ENCODE measurements at places on chromosomes 3 and 15. TPM values are rescaled to one million over a fixed set of nuclear protein-coding genes. Genes with fewer than 3 reads are reported as not detected.

Gene GNB4
- polyA plus RNA-seq: 17.7 TPM

Gene DPH3
- polyA plus RNA-seq: 30.0 TPM

Gene ZBTB20
- 1.1 TPM for polyA plus RNA-seq

Gene GPR87
- not detected for polyA plus RNA-seq

DNA sequence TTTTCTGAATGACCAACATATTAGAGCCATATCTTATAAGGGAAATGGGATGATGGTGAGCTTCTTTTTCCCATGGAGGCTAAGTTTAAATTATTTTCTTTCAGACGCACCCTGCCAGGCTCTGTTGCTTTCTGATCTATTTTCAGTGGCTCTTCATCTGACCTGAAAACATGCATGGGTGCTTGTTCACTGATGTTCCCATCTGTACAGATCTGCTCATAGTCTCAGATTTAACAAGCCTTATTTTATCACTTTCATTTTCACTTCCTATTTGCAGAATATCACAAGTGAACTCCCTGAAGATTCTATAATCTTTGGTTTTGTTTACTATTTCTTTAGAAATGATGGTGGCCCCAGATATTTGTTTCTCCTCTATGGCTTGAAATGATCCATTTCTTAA lies 31.1 kb upstream of the SUCLG2 start:
- H3K27ac ChIP-seq: no peak overlapping the region
- no peaks in the 10 kb centered on the region for H3K27me3 ChIP-seq
- no peak for DNase-seq
- no peaks in the 10 kb centered on the region for H3K36me3 ChIP-seq
- H3K4me1 ChIP-seq: no peaks in the 10 kb centered on the region

DNA sequence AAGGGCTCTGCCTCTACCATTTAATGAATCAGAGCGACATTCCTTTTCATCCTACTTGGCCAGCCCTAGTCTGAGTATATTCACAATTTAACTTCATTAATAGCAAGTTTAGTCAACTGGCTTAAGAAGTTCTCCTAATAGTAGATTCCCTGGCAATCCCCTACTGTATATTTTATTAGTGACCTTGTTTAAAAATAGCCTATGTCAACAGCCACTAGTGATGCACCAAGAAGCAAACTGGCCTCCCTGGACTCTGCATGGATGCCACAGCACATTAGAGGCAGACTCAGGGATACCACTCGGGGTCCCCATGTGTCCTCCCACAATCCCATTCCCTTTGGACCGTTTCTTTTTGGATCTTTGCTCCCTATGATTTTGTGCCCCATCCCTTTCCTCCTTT lies 83.6 kb downstream of the THSD4 start:
- no peak overlapping the region for H3K4me3 ChIP-seq
- H3K4me1 ChIP-seq: peaks cover 6% of the 10 kb centered on the region
- H3K27ac ChIP-seq: no peak overlapping the region
- H3K36me3 ChIP-seq: no peaks in the 10 kb centered on the region
- no peaks in the 10 kb centered on the region for H3K27me3 ChIP-seq

DNA sequence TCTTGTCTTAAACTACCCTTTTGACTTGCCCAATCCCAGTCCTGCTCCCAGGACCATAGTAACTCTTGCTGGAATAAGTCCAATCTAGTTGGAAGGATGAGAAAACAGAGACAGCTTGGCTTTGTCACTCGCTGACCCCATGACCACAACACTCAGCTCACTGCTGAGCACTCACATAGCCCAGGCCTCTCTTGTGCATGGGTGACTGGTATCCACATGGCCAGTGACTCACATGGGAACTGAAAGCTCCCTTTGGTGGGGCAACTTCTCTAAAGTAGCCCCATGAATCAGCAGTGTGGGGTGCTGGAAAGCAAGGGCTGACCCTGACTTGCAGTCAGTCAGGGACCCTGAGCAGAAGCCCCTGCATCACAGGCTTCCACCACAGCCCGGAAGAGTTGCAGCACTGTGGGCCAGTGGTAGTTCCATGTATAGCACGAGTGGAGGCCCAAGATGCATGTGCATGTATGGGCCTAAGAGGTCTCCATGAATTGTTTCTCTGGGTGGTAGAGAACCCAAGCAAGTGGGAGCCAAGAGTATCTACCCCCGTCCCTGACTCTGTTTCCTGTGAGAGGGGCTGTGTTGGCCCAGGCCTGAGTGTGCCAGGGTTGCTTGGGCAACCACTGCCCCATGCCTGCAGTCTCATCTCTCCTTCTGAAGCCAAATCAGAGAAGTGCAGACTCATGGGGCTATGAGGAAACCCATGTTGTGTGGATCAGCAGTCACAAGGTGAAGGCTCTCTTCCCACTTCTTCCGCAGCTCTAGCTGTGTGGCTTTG lies 62.1 kb upstream of the XCR1 start:
- H3K27ac ChIP-seq: no peak overlapping the region
- no peaks in the 10 kb centered on the region for H3K36me3 ChIP-seq
- no peaks in the 10 kb centered on the region for H3K27me3 ChIP-seq
- H3K4me1 ChIP-seq: no peaks in the 10 kb centered on the region
- H3K4me3 ChIP-seq: no peak overlapping the region

DNA sequence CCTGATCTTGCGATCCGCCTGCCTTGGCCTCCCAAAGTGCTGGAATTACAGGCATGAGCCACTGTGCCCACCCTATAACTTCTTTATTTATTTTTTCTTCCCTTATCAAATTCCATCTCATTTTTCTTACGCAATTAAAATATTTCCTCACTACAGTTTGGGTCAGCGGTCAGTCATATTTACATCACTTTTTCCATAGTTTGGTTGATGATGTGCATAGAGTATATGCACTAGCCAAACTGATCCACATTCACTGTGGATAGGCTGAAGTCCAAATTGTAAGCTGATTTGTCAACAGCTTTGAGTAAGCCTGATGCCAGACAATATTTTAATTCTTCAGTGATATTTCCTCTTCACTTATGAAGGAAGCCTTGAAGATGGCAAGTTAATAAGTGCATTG lies 256.3 kb downstream of the TIGIT start:
- H3K36me3 ChIP-seq: no peaks in the 10 kb centered on the region
- H3K4me3 ChIP-seq: no peak overlapping the region
- no peaks in the 10 kb centered on the region for H3K4me1 ChIP-seq
- no peak overlapping the region for H3K27ac ChIP-seq
- no peak for DNase-seq

GRCh38 chr3:86865506-86865905 lies 125.4 kb downstream of the VGLL3 start:
- H3K36me3 ChIP-seq: no peaks in the 10 kb centered on the region
- DNase-seq: no peak
- H3K4me3 ChIP-seq: no peak overlapping the region
- H3K27me3 ChIP-seq: no peaks in the 10 kb centered on the region
- no peaks in the 10 kb centered on the region for H3K4me1 ChIP-seq
